SK-N-MC (cell line): ENCODE measurements at places on chromosomes 12 and 14.

- DNase-seq: no peak
Measured at GRCh38 chr14:24425704-24426103, 3.8 kb downstream of the CBLN3 start.

- no peak for DNase-seq
Measured at GRCh38 chr12:14803830-14804160, 325 bp downstream of the C12orf60 start.

DNA sequence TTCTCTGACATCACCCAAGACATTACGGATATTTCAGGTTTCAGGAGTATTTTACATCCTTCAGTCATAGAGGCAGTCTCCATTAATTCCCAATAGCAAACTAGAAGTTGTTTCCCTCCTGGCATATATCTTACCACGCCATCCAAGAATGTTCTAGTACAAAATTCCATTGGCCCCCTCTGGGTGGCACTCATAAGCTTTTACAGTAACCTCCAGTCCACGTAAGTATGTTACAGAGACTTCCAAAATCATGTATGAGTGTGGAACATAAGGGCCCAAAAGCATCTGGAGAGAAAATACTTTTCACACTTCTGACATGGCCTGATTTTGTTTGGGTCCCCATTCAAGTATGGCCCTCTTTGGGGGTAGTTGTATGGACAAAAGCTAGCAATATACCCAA, 58.1 kb upstream of the DHRS4 start:
- DNase-seq: no peak

- DNase-seq: no peak
Measured at GRCh38 chr12:120249875-120250795, 15.4 kb downstream of the PXN start.
